ENCODE measurements at places on chromosomes 7 and 10. TPM values are rescaled to one million over a fixed set of nuclear protein-coding genes. Genes with fewer than 3 reads are reported as not detected.

DNA sequence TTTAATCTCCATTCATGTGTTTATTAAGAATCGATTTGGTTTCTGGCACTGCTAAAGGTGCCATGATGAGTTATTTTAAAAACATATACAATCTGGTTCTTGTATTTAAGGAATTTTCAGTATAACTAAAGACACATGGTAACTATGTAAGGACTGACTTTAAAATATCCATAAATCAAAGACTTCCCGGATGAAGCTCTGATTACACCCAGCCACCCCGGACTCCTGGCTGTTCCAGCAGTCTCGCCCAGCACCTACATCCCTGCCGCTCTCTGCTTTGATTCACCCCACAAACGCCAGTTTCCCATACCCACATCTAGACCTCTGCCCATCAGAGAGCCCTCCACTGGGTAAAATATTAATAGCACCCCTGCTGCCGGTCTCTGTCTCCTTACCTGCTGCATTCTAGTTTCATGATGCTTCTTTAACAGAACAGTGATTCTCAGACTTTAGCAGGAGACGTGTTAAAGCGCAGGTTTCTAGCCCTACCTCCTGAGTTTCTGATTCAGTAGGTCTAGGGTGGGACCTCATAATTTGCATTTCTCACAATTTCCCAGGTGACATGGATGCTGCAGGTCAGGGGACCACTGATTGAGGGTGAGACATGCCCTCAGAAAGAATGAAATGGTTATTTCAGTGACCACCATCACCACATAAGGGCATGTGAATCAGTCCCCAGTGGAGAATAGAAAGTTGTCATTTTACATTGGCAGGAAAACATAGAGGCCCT, 185.7 kb downstream of the KIAA1217 start:
- DNase-seq: no peak

DNA sequence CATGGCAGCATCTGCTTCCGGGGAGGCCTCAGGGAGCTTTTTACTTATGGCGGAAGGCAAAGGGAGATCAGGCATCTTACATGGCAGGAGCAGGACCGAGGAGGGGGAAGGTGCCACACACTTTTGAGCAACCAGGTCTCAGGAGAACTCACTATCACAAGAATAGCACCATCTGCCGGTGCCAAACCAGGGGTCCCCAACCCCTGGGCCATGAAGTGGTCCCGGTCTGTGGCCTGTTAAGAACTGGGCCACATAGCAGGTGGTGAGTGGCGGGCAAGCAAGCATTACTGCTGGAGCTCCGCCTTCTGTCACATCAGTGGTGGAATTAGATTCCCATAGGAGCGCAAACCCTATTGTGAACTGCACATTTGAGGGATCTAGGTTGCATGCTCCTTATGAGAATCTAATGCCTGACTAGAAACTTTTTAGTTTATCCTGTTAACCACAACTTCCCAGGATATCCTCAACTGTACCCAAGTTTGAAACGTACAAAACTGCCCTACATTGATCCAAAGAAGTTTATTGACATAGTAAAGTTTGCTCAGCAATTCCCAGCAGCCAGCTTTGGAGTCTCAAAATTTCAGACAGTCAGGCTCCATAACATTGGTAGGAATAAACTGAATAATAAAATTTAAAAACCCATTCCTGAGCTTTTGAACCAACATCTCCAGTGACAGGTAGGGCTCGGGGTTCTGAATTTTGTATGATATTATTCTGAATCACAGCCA, 228.4 kb upstream of the TAC1 start:
- peak; percentile 23 for DNase-seq

GRCh38 chr7:49403844-49404243, 369.6 kb upstream of the VWC2 start:
- no peak for DNase-seq

DNA sequence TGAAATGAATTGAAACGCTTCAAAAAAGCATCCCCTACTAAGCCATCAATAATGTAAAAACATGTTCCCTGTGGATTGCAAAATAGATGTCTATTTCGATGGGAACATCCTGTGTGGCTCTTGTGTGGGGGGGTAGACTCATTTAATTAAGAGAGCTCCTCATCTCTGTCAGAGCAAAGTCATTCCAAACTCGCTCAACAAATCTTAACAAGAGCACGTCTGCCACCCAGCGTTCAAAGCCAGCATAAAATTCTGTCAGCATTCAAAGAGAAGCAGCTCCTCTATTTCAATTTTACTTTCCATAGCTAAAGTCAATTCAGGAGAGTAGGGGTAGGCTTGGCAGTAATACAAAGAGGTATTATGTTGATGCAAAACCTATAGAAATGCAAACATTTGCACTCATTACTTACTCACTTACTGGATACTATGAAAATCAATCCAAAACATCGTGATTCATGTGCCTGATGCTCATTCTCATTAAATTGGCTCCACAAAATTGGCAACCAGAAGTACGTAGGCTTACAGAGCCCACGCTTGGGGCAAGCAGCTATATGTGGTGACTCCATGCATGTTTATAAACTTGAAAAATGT, 114.9 kb downstream of the IPMK start:
- DNase-seq: peak; percentile 72

- no peak for DNase-seq
These were observed 4.4 kb upstream of the CLIP2 start for GRCh38 chr7:74284781-74285259.

GRCh38 chr7:43054052-43054722, 58.3 kb upstream of the HECW1 start:
- DNase-seq: no peak

GRCh38 chr10:58240531-58240930, 27.2 kb downstream of the IPMK start:
- DNase-seq: no peak

DNA sequence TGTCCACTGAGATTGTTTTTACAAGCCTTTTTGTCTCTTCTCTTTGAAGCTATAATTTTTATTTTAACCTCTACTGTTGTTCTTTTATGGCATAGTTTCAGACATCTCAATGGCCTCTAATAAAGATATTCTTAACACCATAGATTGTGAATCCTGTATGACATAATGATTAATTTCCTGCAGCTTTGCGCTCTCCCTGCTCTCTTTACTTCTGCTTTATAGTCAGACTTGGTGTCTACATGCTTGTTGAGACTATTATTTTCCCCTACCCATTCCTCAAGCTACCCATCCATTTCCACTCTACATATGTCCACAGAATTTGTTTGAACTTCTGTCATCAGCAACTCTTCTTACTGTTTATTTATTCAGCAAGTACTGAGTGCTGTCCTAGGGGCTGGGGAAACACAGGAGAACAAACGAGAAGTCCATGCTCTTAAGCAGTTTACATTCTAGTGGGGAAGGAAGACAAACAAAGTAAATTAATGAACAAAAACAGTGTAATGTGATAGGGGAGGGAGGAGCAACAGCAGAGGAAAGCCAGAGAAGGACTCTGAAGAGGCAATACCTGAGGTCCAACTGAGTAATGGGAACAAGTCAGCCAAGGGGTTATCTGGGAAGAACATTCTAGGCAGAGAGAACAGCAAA, 110.1 kb downstream of the CDK14 start:
- no peak for DNase-seq

DNA sequence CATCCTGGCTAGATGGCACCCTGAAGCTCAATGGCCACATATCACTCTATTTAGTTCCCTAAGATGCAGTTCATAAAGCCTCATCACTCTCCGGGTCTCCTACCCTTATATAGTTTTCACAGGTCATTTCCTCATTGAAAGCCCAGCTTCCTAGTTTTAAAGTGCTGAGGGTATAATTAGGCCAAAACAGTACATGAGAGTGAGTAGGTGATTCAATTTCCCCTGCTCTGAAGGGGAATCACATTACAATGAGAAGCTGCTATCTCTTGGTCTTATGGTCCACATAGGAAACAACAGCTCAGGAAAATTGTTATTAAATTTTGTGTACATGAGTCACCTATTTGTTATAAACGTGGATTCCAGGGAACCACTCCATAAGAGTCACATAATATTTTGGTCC, 162.0 kb downstream of the SEMA3E start:
- no peak for DNase-seq

GRCh38 chr7:147311336-147311735, 1194.7 kb downstream of the CNTNAP2 start:
- DNase-seq: no peak

DNA sequence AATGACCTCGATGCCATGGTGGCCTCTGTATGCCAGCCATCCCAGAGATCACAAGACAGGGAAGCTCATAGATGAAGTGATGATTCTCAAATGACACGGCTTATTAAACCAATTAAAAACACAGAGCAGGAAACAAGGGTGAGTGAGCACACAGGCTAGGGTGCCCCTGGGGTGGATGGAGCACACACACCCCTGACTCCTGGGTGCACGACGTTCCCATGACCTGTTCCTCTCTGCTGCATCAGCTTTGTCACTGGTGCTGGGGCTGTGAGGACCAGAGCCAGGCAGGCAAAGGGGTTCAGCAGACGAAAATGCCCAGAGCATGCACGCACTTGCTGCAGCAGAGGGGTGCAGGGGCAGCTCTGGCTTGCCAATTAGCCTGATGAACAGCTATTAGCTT, 86.5 kb upstream of the LRRC4 start:
- DNase-seq: no peak

- no peak for DNase-seq
These were observed 25.2 kb upstream of the ING3 start for GRCh38 chr7:120925392-120925791.

DNA sequence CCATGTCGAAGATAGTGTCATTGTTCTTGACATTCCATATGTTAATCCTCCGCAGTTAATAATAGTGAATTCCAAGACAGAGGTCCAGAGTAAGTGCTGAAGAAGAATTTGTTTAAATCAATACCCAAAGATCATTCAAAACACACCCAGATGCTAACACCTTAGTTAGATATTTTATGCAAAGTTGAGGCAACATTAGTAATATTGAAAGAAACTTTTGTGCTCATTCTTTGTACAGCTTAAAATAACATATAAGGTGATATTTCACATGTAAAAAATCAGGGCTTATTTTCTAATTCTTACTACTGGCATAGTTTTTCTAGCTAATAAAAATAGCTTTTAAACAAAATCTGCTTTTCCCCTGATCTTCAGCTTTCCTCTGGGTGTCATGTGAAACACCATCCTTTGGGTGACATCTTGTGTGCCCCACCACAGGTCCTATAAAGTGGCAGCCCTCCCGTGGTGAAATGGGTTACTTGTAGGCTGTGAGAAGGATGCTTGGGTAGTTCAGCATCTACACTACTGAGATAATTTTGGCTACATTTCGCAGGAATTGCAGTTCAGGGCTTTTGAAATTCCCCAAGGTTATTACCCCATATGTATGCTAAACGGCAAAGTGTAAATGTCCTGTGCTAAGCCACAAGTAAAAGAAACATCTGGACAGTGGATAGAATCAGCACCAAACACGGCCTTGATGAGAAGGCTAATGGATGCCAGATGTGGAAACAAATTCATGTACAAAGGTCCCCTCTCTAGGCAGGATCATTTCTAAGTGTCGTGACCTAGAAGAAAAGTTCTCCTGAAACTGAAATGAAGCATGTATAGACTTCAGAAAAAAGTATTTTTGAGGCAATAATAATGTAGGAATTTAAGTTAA, 105.4 kb downstream of the GRM3 start:
- DNase-seq: no peak

DNA sequence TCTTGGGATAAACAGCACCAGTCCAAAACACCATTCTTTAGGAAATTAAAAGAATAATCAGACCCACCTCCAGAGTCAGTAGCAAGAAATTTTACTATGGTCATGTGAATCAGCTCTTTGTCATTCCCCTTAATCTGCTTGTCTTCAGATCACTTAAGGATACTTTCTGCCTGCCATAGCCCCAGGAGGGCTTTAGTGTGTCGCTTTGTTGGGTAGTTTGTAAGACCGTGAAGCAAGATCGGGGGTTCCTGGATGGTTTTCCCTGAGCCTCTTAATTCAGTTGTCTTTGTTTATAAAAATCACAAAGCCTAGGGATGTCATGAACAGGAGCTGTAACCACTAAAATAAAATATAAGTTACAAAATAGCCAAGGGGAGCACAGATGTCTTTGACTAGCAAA, 223.6 kb downstream of the RELN start:
- no peak for DNase-seq

DNA sequence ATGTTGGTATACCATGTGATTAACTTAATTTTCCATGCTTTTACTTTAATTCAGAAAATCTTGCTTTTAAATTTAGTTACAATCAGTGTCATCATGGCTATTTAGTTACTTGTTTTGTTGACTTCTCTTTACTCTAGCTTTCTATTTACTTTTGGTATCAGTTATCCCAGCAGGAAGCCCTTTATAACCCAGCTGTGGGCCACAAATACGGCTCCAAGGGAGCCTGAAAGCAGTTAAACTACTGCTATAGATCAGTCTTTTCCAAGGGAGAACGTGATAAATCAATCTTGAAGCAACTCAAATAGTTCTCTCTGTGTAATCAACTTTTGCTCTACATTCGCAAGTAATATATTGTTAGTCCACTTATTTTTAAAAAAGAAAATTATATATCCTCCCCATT, 287.4 kb downstream of the CACNA2D1 start:
- DNase-seq: no peak

DNA sequence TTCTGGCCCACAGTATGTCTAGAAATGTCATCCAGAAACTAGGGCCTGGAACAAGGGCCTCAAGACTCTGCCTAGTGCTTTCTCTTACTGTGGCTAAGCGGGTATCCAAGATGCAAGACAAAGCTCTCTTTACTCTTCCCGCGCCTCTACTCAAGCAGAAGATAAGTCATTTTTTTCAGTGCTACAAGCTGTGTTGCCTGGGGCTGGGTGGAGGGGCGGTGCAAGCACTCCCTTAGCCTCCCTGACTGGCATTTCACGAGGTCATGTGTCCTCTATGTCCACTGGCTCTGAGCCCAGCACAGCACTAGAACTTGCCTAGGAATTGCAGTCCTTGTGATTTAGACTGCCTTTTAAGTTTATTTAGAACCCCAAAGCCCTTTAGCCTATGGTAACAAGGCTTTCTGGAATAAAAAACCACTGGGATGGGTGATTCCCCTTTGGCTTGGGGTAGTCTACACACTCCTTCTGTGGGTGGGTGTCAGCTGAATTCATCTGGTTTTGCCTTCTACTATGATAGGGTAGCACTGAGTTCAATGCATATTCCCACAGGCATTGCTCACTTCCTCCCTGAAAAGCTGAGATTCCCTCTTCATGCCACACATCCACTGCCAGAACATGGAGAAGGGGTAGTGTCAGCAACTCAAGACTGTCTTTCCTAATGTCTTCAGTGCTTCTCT, 371.8 kb upstream of the KCND2 start:
- DNase-seq: no peak

The SPDYE9 gene
- not detected for total RNA-seq

The CYP3A7 gene
- not detected for total RNA-seq

The SMKR1 gene
- total RNA-seq: 0.50 TPM

The MYO1G gene
- total RNA-seq: 0.48 TPM

The PLCE1 gene
- total RNA-seq: 0.14 TPM

The DENND2A gene
- 10.0 TPM for total RNA-seq

The LRGUK gene
- 3.0 TPM for total RNA-seq

The EBF3 gene
- 1.1 TPM for total RNA-seq

Measured in WTC11 (cell line).